Activated T-helper 2 cell treated with anti-CD3 and anti-CD28 coated beads, Interferon-gamma antibody, Interleukin-2, Interleukin-4, amounts not matched to agents 10 μg/mL and 5 μg/mL and 100 μg/mL, durations not matched to agents 14 hours and 24 hours and 36 hours (primary cell): ENCODE measurements at places on chromosomes 2 and 18.

DNA sequence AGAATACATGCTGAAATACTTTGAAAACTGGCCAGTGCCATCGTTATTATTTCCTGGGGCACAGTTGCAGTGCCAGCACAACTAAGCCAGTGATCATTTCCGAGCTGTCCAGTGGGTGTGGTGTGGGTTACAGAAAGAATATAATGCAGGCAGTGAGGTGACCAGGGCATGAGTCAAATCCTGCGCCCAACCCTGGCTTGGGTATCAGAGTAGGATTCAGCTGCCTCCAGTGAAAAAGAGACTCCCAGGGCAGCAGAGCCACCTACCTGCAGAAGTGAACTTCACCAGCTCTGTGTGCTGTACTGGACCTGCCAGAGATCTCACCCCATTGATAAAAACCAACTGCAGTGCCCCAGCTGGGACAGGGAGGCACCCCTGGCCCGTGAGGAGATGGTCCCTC lies 18.0 kb downstream of the SLC9A2 start:
- H3K27me3 ChIP-seq = peaks cover 8% of the 10 kb centered on the region
- H3K4me1 ChIP-seq = peaks cover 3% of the 10 kb centered on the region
- H3K27ac ChIP-seq = no peak overlapping the region
- H3K36me3 ChIP-seq = no peaks in the 10 kb centered on the region

DNA sequence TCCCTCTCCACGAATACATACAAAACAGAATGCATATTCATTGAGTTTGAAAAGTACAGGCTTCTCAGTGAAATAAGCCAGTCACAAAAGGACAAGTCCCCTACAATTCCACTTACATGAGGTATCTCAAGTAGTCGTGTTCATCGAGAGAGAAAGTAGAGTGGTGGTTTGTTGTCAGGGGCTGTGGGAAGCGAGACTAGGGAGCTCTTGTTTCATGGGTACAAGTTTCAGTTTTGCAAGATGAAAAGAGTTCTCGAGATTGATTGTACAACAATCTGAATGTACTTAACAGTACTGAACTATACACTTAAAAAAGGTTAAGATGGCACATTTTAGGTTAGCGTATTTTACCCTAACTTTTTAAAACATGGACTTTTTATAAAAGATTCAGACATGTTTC lies 71.5 kb upstream of the TTC39C start:
- peak; percentile 39 for DNase-seq
- peaks cover 48% of the 10 kb centered on the region for H3K27me3 ChIP-seq
- H3K4me1 ChIP-seq = peaks cover 40% of the 10 kb centered on the region
- no peaks in the 10 kb centered on the region for H3K36me3 ChIP-seq

DNA sequence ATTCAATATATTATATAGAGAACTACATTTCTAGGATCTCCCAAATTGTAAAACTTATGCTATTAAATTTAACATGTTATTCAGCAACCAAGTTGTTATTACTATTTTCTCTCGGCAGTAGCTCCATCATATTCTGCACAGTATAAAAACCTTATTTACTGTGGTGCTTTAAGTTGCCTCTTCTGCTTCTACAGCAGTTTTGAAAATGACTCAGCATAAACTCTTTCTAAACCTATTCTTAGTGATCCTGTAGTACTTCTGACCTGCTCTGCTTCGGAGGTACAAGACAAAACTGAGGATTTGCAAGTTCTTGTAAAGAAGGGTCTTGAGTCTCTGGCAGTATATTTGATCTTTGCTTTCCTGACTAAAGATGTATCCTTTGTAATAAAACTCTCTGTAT lies 567.2 kb downstream of the TMX3 start:
- DNase-seq = no peak
- H3K27ac ChIP-seq = no peak overlapping the region
- no peaks in the 10 kb centered on the region for H3K36me3 ChIP-seq
- H3K4me1 ChIP-seq = no peaks in the 10 kb centered on the region
- H3K4me3 ChIP-seq = no peak overlapping the region

DNA sequence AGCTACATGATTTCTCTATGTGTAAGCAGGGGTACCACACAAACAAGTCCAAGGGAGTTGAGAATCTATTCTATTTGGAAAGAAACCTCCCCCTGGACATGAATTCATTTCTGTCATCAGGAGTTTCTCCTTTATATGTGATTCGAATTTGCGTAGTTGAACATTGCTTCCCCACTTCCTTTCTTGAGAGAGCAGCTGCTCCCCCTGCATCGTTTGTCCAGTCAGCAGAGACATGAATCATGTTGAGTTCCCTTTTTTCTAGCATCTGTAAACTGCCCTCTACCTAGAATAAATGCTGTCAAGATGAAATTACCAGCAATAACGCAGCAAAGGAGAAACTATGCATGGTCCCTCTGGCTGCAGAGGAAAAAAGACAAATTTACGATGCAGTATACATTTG lies 73.8 kb downstream of the KIF5C start:
- H3K27me3 ChIP-seq = no peaks in the 10 kb centered on the region
- H3K36me3 ChIP-seq = peaks cover 10% of the 10 kb centered on the region
